ENCODE measurements at places on chromosomes 6 and 20. TPM values are rescaled to one million over a fixed set of nuclear protein-coding genes. Genes with fewer than 3 reads are reported as not detected.

GRCh38 chr20:23399568-23400241 is 21.6 kb downstream of the NAPB start:
- peak; percentile 66 for DNase-seq

GRCh38 chr6:24949020-24949569 is 13.3 kb upstream of the RIPOR2 start:
- DNase-seq = no peak

GRCh38 chr20:20215976-20216727 is 151.8 kb upstream of the INSM1 start:
- DNase-seq = no peak

GRCh38 chr6:17703256-17703694 is 3.5 kb downstream of the NUP153 start:
- DNase-seq = peak; percentile 90

DNA sequence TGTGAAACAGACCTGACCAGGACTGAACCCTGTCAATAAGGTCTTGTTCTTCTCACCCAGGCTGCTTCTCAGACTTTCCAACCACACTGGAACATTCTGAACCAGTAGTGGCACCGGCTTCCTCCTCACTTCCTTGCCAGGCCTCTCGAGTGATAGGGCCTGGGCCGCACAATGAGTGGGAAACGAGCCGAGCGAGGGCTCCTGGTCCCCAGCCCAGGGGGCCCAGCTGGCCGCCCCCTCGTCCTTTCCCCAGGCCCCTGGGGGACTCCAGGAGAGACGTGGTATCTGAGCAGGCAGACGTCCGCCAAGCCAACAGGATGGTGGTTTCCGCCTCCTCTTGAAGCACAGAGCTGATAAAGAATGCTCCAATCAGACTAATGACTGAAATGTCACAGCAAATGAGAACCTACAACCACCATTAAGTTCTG is 117.9 kb downstream of the GMDS start:
- no peak for DNase-seq

DNA sequence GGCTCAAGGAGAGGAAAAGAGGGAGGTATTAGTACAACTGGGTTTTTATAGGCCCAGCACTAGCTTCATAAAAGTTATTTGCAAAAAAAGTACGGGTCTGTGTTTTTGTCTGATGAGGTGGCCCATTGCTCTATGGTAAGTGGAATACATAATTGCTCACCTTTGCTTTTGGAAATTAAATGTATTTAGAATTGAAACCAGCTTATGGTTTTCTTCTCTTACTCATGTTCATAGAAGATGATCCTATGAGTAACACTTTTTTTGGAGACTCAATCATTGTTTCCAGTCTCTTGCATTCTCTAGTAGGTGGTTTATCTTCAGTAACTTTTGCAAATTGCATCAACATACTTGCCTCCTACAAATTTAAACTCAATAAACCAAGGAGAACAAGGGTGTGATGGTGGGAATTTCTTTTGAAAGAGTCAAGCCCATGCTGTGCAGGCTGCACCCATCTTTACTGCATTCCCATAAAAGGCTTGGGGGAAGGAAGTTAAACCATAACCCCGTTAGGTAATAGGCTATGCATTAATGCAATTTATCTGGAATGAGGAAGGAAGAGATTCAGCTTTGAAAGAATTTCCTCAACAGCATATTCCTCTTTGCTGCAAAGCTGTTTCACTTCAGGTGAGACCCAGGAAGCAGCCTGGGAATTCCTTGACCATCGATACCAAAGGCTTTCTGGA is 48.5 kb upstream of the EDN1 start:
- DNase-seq = no peak

DNA sequence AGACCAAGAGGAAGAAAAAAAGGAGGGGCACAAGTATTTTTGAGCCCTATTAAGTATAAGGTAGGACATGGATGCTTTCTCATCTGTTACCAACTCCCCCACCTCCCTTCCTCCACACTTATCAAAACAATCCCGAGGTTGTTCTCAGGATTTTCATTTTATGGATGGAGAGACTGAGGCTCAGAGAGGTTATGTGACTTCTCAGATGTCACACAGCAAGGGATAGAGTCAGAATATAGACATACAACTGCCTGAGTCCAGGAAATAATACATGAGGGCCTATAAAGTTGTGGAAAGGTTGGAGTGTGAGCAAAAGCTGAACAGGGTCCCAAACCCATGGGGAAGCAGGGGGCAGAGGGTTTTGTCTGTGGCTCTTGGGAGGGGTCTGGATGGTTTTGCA is 19.3 kb downstream of the KCNK17 start:
- no peak for DNase-seq

DNA sequence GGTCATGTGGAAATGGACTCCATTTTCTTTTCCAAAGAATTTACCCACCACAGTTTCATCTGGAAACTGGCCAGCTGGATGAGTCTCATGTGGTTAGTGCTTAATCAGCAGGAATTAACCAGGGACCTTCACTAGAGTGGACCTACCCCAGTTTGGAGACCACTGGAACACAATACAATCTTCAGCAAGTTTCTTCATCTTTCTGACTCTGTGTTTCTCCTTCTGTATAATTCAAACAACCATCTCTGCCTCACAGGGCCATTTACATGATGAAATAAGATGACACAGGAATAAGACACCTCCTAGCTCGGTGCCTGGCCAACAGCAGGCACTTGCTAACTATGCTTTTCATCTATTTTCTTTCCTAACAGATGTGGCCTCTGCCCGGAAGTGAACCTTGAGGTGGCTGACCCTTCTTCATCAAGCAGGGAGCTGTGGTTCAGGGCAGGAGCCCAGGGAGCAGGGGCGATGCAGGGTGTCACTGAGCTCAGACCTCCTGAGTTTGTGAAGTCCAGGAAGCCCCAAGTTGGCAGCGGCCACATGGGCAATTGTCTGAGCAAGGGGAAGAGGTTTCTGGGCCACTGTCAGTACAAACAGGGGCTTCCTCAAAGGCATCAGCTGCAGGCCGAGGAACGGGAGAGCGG is 98.8 kb downstream of the SOD2 start:
- DNase-seq = peak; percentile 25

GRCh38 chr6:140366991-140367390 is 992.5 kb upstream of the CITED2 start:
- peak; percentile 71 for DNase-seq

DNA sequence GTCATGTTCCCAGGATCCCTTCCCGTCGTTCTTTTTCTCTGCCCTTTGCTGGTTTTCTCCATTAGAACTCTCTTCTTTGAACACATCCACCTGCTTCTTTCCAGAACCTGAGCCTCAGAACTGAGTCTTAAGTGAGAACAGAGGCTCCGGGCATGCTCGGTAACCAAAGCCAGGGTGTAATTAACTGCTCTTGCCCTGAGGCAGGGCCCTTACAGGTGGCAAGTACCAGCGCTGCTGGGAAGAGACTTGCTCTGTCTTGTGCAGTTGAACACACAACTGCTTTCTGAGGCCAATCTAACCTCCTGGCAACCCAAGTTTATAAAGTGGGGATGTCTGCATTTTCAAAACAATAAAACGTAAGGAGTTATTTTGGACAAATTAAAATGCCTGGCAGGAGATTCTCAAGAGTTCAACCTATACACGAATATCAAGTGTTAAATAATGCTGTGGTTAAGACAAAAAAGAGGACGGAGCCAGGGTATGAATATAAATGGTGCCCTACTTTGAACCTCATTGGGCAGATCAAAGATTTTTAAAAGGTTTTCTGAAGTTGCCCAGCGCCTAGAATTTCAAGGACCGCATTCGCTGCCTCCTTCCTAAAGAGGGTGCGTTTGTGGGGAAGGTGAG is 12.4 kb upstream of the DEK start:
- no peak for DNase-seq

DNA sequence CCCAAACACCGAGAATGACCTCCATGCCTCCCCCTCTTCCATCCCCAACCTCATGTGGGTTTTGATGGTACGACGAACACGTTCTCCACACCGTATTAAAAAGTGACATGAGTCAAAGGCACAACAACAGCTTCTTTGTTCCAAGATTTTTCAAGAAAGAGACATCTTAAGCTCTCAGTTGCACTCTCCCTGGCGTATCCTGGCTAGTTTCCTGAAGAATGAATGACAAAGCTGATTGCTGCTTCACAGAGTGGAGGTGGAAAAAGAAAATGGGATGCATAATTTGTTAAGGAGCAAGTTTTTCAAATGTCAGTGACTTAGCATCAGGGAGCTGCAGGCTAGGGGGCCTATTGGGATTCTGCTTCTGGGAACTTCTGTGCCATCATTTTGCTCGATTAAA is 95.5 kb downstream of the STK35 start:
- no peak for DNase-seq

DNA sequence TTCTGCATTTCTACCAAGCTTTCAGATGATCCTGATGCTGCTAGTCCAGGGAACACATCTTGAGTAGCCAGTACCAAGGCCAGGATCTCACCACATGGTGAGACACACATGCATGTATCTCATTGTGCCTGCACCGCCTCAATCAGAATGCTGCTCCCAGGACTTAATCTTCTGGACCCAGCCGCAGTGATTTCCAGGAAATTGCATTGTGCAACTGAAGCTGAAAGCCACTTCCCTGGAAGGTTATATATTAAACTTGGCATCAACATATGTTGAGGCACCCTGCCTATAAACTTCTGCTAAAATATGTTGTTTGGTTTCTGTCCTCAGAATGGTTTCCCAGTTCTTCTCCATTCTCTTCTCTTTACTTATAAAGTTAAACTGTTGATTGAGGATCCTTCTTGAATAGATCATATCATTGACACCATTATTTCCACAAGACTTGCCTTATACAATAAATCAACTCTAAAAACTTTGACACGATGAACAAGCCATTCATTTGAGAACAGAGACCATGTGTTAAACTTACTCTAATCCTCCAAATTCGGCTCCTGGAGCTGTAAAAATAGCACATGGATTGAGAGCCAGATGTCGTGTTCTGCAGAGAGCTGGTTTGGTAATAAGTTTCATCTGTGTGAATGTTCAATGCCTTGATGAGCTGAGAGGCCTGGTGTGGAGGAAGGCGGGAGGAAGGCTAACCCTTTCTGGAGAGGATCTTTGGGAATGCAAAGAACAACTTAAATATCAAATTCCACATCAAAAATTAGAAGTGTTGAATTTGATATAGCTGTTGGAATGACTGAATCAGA is 65.0 kb upstream of the PCSK2 start:
- no peak for DNase-seq

- DNase-seq = no peak
These were observed 24.1 kb downstream of the FOXP4 start for GRCh38 chr6:41570259-41570615.

Gene LEMD2
- 59.6 TPM for total RNA-seq

Gene CUL9
- total RNA-seq = 27.7 TPM

Gene LINC00237
- not detected for total RNA-seq

Gene L3MBTL3
- 14.8 TPM for total RNA-seq

Gene CAGE1
- total RNA-seq = under 0.01 TPM

Data from fibroblast of villous mesenchyme (primary cell).